Stimulated activated CD4-positive, alpha-beta T cell treated with anti-CD3 and anti-CD28 coated beads, TNF-alpha, amount 100 ng/mL, for 1 hour (primary cell): ENCODE measurements at places on chromosomes 6 and 20.

DNA sequence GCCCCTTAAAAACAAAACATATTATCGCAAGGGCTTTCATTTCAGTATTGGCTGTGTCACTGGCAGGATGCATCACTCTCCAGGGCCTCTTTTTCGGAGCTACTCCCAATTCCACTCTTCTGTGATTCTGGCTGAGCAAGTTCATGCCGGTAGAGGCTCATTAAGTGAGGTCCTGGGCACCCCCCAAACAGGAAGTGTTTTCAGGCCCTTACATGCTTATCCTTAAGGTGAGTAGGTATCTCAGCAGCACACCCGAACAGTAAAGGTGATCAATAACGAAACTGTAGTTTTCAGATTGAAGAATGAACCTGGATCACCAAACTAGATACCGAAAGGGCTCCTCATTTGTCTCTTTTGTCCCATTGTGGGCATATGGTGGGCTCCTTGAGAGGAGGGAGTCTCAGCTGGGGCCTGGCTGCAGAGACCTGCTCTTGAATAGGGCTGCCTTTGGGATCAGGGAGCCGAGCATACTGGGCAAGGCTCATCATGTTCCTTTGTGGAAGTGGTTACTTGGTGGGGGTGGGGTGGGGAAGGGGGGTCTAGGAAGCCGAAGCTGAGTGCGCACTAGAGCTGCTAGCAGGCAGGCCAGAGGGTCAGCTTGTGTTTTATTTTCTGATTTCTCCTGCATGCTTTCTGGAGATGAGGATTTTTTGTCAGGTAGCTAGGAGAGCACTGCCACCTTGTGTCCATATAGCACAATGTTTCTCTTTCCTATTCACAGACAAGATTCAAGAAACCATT lies 65.2 kb downstream of the CDS2 start:
- DNase-seq: no peak

DNA sequence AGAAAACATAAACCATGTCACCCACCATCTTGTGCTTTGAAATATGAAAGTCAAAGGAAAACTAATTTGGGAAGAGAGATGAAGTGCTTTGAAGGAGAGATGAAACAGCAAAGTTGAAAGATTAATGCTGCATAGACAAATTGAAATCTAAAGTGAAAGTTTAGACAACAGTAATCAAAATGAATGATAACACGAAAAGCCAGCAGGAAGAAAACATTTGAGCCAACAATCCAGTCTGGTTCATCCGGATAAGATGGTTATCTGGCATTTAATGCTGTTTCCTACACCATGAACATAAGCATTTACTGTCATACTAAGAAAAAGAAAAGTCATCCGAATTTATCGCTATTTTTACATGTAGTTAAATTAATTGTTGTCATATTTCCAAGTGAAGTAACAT lies 595 bp downstream of the HAO1 start:
- no peak for DNase-seq

DNA sequence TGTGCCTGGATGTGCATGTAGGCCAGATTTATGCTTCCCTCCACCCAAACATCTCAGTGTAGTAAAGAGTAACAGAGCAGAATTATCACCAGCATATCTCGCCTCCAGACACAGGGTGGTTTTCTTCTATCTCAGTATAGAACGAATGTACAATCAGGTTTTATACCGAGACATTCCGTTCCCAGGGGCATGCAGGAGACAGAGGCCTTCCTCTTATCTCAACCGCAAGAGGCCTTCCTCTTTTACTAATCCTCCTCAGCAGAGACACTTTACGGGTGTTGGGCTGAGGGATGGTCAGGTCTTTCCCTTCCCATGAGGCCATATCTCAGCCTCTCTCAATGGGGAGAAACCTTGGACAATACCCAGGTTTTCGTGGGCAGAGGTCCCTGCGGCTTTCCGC lies 36.4 kb upstream of the MC3R start:
- no peak for DNase-seq

GRCh38 chr6:83417880-83418663 lies 12.8 kb downstream of the ME1 start:
- no peak for DNase-seq

- DNase-seq: no peak
Observed at GRCh38 chr6:139219746-139220145, 72.1 kb downstream of the TXLNB start.

- DNase-seq: no peak
Observed at GRCh38 chr6:119195848-119196247, 117.4 kb upstream of the FAM184A start.

DNA sequence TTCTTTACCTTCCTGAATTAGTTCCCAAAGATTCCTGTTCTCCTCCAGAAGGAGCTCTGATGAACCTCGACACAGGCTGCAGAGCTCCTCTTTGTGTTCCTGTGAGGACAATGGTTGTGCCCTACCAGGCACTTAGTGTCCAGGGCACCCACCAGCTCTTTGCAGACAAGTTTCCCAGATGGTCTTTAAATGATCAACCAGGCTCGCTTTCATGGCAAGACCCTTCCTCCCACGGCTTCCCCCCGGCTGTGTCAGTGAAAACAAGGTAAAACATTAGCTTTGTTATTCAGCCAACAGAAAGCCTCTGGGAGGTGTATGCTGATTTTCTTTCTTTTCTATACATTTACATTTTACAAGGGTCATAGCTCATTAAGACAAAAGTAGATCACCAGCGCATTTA lies 32.3 kb upstream of the CNKSR3 start:
- no peak for DNase-seq

- DNase-seq: no peak
Observed at GRCh38 chr20:21503345-21503744, 10.5 kb downstream of the NKX2-2 start.
